IPS DF 6.9 (cell line): ENCODE measurements at places on chromosomes 1 and 21.

- peaks cover 8% of the 10 kb centered on the region; the same call in 1 of the 2 replicates for H3K36me3 ChIP-seq
- no peak for DNase-seq
- no peaks in the 10 kb centered on the region for H3K27me3 ChIP-seq
Observed at GRCh38 chr1:220809704-220810103, 23.0 kb downstream of the MTARC1 start.

GRCh38 chr1:33111965-33112364, 31.0 kb downstream of the AZIN2 start:
- no peaks in the 10 kb centered on the region for H3K4me1 ChIP-seq
- H3K27me3 ChIP-seq: no peaks in the 10 kb centered on the region
- no peak overlapping the region for H3K4me3 ChIP-seq
- H3K27ac ChIP-seq: no peak overlapping the region

GRCh38 chr21:35510294-35510693, 461.2 kb upstream of the RUNX1 start:
- H3K4me3 ChIP-seq: no peak overlapping the region
- H3K27me3 ChIP-seq: no peaks in the 10 kb centered on the region
- no peak for DNase-seq
- H3K4me1 ChIP-seq: peaks cover 6% of the 10 kb centered on the region; the same call in 1 of the 2 replicates

GRCh38 chr1:52976183-52977035, 49.3 kb downstream of the SCP2 start:
- H3K36me3 ChIP-seq: no peaks in the 10 kb centered on the region
- no peak overlapping the region for H3K27ac ChIP-seq
- H3K4me3 ChIP-seq: no peak overlapping the region
- no peaks in the 10 kb centered on the region for H3K27me3 ChIP-seq

DNA sequence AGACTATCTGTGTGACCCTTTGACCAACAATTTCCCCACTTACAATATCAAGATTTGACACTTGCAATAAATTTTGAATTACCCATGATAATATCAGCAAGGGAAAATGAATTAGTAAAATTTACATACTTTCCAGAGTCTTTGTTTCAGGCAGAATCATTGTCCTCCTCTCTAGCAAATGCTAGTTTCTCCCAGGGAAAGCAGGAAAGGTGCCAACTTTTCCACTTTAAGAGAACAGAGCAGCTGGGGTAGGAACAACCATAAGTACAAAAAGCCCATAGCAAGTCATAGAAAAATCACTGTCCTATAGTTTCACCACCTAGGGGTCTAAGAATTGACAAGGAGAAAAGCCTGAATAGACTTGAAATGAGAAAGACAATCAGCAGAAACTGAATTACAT, 67.1 kb upstream of the GUCA2B start:
- H3K27ac ChIP-seq: no peak overlapping the region
- no peaks in the 10 kb centered on the region for H3K27me3 ChIP-seq
